ENCODE measurements at places on chromosomes 3 and 15.
A peak's percentile ranks its signal among the peaks of the same experiment; 100 is the strongest.

DNA sequence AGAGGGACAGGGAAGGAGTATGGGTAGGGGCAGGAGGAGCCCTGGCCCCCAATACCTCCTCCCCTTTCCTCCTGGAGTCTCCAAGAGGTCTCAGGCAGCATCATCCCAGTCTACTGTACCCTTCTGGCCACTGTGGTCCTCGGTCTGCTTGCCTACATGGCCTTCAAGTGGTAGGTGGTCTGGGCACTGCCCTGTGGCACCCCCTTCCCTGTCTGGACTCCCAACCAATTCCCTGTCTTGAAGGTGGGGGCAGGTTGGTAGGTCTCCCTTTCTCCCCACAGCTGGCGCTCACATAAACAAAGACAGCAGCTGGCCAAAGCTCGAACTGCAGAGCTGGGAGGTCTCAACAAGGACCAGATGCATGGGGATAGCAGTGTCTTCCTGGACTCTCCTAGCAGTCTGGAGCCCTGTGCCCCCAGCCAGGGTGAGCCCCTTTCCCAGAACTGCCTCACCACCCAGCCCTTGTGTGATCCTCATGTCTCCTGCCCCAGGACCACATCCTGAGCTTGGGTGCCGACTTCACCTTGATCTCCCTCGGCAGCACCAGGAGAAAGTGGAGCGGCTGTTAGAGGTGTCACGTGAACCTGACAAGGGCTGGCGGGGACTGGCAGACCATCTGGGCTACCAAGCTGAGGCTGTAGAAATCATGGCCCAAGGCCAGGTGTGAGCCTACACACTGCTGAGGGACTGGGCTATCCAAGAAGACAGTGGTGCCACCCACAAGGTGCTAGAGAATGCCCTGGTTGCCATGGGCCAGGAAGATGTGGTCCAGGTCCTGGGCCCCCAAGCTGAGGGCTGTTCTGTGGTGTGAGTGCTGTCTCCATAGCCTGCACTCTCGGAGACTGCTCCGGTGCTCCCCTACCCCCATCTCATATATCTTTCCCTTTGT lies 33.1 kb downstream of the NBEAL2 start:
- DNase-seq, result no peak

DNA sequence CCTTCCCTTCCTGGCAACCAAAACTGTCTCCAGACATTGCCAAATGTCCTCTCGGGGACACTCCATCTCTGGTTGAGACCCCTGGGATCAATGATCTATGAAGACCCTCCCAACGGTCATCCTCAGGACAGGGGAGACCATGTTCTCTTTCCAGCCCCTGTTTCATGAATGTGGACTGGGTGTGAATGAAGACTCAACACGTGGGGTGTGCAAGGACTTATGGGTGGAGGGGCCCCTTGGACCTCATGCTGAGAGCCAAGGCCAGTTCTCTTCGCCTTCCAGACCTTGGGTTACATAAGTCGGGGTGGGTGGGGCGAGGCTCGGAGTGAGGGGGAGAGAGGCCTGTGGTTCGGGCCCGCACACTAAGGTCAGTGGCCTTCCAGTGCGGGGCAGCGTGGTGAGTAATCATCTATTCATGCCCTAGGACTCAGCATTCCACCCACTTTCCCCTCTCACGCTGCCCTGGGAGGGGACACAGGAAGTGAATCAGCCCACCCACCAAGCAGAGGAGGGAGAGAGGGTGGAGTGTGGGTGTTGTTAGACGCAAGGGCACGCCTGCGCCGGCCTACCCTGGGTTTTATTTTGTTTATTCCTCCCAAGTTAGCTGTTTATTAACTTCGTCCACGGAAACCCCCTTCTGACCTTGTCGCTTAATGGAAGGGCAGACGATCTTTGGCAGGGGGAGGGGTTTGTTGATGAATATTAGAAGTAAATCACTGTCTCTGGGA lies 6.7 kb downstream of the PAQR5 start:
- peak; percentile 100 for DNase-seq

DNA sequence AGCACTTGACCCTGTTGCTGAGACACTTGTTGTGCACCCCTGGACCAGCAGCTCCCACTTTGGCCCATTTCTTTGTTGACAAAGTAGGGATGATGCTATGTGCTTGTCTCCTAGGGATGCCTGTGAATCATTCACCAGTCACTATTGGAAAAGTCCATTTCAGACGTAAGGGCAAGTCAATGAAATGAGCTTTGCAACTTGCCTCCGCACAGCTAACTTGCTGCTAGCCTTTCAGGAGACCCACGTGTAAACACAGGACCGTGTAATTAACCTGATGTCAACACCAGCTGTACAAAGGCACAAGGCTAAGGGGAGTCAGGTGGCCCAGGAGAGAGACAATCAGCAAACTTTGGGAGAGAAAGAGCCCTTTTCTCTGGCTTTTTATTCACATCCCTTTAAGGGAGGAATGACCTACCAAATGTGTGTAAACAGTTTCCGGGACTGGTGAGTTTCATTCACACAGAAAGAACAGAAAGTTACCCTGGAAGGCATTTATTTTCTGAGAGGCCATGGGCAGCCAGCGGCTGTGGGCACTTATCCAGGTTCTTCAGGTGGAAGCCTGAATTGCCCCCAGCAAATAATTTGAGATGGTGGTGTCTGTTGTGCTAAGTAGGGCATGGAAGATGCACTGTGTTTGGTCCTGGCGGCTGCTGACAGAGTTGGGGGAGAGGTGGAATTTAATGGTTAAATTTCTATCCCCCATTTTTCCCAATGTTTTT lies 54.0 kb downstream of the TIPARP start:
- no peak for DNase-seq

- DNase-seq, result no peak
Observed at GRCh38 chr3:40518067-40518466, 6.7 kb upstream of the ZNF621 start.

DNA sequence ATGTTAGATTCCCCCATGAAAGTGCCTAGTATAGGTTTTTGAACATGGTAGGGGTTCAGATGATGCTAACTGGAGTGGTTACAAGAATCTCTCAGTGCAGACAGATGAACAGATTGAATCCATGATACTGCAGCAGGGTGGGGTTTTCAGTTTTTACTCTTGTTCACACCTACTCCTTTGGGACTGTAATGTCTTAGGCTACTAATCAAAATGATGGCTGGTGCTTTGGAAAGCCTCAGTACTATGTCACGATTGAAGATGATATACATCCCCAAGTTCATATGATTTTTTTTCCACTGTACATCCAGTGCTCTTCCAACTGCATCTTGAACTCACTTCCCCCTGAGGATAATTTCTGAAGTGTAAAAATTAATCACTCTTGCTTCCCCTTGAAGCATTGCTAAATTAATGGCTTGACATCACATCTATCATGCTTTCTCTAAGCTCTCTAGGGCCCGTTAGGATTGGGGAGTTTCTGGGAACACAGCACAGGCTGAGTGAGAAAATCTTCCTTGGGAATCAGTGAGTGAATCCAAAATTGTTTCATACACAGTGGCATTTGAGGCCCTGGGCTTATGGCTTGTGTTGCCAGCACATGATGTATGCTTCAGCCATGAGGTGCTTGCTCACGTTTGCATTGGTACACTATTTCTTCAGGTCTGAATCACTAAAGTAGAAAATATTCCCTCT lies 115.0 kb upstream of the TPRG1 start:
- DNase-seq, result no peak

- no peak for DNase-seq
Observed at GRCh38 chr3:16439163-16439847, 74.2 kb downstream of the RFTN1 start.

DNA sequence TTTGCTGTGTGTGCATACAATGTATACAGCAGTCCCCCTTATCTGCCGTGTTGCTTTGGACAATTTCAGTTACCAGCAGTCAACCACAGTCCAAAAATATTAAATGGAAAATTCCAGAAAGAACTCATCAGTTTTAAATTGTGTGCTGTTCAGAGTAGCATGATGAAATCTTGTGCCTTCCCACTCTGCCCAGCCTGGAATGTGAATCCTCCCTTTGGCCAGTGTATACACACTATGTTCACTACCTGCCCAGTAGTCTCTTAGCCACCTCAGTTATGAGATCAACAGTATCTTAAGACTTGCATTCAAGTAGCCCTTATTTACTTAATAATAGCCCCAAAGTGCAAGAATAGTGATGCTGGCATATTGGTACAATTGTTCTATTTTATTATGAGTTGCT lies 133.6 kb upstream of the ABHD17C start:
- DNase-seq, result no peak

DNA sequence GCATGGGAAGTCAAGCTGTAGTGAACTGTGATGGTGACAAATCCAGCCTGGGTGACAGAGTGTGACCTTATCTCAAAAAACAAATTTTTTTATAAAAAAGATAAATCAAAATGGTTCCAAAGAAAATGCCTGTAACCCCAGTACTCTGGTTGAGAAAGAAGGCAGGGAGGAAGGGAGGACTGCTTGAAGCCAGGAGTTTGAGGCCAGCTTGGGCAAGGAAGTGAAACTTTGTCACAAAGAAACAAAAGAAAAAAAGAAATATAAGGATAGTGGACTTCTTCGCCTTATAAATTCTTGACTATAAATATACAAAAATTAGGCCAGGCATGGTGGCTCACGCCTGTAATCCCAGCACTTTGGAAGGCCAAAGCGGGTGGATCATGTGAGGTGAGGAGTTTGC lies 34.1 kb downstream of the SMARCC1 start:
- no peak for DNase-seq

- no peak for DNase-seq
Observed at GRCh38 chr15:67373971-67374370, 119.4 kb downstream of the IQCH start.

DNA sequence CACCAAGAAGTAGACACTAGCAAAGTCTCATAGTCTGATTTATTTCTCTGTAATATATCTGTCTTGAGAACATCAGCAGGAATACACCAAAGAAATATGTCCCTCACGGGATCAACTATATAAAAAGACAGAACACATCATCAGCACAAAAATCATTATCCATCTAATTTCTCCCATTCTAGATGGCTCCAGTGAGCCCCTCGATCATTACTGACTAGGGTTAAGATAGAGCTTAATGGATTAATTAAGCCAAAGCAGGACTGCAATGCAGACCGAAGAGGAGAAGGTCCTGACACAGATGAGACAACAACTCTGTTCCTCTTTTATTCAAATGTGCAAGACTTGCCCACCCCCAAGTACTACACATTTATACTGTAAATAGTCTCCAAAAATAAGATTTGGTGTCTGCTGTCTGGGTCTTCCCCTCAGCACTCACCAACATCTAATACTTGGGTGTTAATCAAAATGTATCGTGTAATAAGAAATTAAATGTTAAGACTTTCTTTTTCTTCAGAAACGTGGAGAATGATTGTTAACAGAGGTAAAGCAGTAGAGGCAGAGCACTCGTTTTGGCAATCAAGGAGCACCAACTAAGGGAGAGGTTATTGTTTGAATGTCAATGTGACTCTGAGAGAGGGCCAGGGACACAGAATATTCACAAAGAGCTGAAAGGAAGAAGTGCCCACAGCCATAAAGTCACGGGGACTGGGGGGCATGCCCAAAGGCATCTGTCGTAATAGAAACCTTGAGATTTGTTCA lies 133.6 kb downstream of the TIGIT start:
- no peak for DNase-seq
